ENCODE measurements at places on chromosomes 5 and 9. TPM values are rescaled to one million over a fixed set of nuclear protein-coding genes. Genes with fewer than 3 reads are reported as not detected.
A peak's percentile ranks its signal among the peaks of the same experiment; 100 is the strongest.

DNA sequence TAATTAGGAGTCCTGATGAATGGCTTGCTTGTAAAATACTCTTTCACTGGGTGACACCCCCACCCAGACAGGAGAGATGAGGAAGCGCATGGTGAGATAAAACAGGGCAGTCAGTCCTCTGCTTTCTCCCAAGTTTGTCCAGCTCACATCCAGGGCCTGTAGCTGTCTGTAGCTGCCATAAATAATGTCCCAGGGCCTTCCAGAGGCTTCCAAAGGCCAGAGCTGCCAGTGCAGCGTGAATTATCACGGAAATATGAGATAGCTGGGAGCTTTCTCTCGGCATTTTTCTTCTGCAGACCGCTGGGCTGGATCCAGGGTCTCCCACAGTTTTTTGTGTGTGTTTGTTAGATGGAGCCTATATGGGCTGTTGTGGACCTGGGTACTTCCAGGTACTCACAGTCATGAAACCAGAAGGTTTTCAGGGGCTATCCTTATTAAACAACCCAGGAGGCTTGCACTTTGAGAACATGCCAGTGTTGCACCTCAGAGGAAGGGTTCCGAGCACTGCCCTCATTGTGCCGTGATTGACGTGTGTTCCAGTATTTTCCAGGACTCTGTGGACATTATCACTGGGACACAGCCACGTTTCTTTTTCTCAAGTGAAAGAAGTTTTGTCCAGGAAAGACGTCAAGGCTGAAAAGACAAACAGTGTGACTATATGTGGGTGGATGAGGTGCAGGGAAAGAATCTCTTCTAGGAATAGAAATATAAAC, 117.5 kb downstream of the FGF1 start:
- no peak for DNase-seq

DNA sequence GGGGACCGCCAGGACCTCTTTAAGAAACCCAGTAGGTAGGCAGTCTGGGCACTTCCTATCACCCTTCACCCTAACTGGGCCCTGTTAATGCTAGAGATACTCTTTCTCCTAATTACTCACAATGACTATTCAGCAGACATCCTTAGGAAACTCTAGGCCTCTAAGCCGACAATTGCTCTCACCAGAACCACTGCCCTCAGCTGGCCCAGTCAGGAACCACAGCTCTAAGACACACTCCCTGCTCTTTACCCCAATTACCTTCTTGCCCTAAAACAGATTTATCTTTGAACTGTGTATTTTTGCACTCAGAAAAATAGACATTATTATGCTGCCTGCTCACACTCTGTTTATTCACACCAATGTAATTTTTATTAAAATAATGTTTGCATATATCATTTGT, 432.6 kb upstream of the SLC30A5 start:
- no peak for DNase-seq

- DNase-seq: no peak
These were observed 143.0 kb downstream of the FBN2 start for GRCh38 chr5:128395073-128395472.

The HRH2 gene
- 3.3 TPM for total RNA-seq

GRCh38 chr9:72412483-72413040, 47.6 kb upstream of the ZFAND5 start:
- DNase-seq: no peak

DNA sequence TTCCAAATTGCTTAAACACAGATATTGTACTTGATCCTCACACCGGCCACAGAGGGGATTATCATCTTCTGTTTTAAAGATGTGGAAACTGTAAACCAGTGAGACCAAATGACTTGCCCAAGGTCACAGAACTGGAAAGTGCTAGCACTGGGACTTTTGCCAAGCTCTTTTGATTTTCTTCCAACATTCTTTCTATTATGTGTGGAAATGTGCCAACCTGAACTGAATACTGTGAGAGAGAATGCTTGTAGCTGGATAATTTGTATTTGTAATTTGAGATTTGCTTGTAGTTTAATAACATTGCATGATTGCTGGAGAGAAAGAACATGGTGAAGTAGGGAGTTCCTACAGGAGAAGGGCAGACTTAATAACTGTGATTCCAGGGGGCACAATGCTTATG, 977.9 kb upstream of the NUDT12 start:
- DNase-seq: no peak

- DNase-seq: no peak
These were observed 213.8 kb downstream of the MLLT3 start for GRCh38 chr9:20408513-20408912.

DNA sequence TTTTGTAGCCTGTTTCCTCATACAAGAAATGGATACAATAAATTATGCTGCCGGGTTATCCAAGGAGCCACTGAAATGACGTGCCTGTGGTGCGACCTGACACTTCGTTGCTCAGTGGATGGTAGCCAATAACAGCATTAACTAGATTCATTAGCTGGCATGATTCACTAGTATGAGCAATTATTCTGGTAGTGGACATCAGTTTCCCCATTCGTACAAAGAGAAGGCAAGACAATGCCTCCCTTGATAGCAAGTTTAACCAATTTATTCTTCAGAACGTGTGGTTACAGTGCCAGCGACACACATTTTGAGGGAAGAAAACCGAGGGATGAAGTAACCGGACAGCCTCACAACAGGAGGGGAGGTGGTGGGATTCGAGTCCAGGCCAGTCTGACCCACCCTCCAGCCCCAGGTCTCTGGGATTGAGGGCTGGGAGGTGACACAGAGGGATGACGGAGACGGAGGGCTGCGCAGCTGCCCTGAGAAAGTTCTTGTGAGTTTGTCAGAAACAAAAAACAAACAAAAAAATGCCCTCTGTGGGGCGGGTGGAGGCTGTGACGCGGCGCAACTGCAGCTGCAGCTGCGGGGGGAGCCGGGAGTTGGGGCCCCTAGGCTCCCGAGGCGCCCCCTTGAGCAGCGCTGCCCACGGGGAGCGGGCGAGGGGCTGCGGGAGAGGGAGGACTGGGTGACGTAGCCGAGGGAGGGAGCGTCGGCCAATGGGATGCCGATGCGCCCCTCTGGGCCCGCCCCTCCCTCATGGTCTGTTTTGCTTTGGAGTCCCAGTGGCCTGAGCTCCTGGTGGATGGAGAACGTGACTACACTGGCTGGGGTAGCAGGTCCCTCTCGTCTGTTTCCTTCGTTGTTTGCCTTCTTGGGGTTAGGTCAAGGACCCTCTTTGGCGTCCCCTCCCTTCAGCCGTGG, 10.9 kb downstream of the LHX2 start:
- DNase-seq: no peak

DNA sequence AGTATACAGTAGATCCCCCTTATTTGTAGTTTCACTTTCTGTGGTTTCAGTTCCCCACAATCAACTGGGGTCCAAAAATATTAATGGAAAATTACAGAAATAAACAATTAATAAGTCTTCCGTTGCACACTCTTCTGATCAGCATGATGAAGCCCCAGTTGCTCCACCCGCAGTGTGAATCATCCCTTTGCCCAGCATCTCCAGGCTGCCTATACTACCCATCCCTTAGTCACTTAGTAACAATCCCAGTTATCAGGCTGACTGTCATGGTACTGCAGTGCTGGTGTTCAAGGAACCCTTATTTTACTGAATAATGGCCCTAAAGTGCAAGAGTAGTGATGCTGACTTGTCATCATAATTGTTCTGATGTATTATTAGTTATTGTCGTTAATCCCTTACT, 28.9 kb downstream of the SHC3 start:
- DNase-seq: no peak

DNA sequence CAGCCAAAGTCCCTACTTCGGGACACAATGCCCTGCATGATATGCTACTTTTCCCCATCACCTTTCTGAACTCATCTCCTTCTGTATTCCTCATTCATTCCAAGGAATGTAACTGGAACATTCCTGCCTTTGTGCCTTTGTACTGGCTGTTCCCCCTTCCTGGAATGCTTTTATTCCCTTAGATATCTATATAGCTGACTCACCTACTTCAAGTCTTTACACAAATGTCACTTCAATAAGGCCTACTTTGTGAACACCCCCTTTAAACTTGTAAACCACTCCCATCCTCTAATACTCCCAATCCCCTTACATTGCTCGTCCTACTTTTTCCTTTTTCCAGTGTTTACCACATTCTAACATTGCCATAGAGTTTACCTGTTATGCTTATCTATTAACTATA, 2.4 kb downstream of the NOL6 start:
- DNase-seq: no peak

GRCh38 chr9:92607773-92608172, 62.2 kb downstream of the IPPK start:
- no peak for DNase-seq

GRCh38 chr5:132493241-132493640, 2.7 kb upstream of the IRF1 start:
- no peak for DNase-seq

GRCh38 chr5:109693535-109694400, 4.0 kb downstream of the MAN2A1 start:
- no peak for DNase-seq

The GBGT1 gene
- 2.0 TPM for total RNA-seq

GRCh38 chr5:122183098-122183787, 53.9 kb downstream of the ZNF474 start:
- DNase-seq: no peak

DNA sequence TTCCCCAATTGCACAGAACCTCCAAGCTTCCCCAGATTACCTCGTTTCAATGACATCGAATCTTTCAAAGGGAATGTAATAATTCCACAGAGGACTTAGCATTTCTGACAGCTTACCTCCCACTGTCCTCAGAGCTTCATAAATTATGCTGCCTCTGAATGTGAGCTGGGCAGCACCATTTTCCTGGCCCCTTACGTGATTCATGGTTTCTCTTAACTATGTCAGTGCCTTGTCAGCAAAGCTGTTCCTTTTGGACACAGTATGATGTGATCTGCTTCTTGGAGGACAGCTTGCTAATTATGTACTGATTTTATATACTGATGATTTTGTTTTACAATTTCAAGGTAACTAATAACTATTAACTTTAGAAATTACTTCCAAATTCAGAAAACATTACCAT, 27.7 kb upstream of the SSBP2 start:
- no peak for DNase-seq

GRCh38 chr5:151745071-151745705, 13.2 kb downstream of the ATOX1 start:
- peak; percentile 49 for DNase-seq

The ARHGEF39 gene
- total RNA-seq: 0.41 TPM
